ENCODE measurements at places on chromosomes 7 and 10.

GRCh38 chr10:24889639-24890038 lies 62.8 kb downstream of the PRTFDC1 start:
- DNase-seq: no peak

- DNase-seq: no peak
Observed at GRCh38 chr10:27783660-27784059, 38.0 kb upstream of the MKX start.

DNA sequence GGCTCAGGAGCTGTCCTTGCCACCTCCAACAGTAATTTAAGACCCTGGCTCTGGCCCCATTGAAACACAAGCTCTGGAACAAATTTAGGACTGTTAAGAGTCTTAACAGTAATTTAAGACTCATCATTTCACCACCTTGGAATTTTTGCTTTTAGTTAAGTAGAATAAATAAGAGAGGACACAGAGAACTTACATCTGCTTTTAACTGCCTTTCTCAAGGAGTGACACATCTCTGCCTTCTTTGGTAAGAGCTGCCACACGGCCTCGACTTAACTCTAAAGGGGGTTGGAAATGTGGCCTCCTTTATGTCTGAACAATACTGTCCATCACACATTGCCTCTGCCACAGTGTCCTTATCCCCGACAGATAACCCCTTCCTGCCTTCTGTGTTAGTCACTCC lies 77.9 kb downstream of the HERPUD2 start:
- no peak for DNase-seq

DNA sequence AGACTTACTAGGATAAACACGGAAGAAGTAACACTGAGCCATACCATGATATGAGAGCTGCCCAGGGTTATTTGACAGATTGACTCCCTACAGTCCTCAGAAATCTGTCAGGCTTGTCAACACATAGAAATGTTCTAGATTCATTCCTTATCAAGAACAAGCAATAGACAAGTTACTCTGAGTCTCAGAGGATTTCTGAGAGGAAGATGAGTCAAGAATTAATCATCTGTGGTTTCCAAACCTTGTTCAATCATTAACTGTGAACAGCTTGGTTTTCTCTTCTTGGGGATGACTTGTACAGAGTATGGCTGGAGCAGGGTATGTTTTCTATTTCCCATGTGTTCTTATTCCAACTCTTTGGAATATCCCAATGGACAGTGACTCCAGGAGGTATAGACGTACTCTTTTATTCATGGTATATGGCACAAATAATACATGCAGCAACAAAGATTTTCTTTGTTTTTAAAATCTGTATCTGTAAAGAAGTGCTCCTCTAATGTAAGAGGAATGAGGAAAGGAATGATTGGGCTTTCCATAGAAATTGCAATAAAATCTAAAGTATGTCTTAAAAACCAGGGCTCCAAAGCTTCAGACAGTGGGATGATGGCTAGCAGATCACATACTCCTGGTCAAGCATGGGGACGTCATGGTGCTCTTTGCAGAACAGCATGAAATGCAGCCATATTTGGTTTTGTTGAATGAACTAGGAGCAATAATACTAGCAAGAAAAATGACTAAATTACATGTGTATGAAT lies 11.9 kb upstream of the SFR1 start:
- peak; percentile 30 for DNase-seq

DNA sequence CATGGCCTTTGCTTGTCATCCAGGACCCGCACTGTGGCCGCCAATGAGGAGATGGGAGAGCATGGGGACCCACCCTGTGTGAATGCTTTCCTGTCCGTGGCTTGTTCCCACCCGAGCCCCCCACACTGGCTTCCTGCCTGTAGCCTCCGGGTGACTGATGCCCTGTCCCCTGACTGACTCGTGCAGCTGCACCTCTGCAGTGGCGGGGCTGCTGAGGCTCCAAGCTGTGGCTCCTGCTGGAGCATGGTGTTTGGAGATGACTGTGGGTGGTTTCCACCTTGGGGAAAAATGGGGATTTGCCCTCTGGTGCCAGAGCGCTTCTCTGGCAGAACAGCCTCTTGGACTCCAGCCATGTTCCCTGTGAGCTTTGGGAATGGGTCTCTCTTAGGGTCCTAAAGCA lies 2.1 kb downstream of the CAMK1D start:
- DNase-seq: no peak

GRCh38 chr10:78184851-78185692 lies 151.4 kb downstream of the RPS24 start:
- DNase-seq: no peak

- peak; percentile 67 for DNase-seq
Observed at GRCh38 chr7:117119192-117119924, 166.1 kb downstream of the ST7 start.

DNA sequence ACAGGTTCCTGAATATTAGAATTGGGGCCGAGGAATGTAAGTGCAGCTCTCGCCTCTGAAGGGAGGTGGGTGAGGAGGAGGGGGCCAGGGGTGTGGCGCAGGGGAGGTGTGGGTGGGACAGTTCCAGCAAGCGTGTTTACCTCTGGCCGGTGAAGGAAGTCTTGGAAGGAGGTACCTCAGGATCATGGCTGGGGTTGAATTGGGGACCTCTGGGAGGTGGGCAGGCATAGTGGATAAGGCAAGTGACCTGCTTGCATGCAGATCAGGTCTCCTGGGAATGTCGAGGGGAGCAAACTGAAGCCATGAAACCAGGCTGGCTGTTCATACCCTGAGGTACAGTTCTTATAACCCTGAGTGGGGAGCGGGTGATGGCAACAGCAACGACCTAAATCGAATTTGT lies 2.0 kb downstream of the ZNF775 start:
- no peak for DNase-seq

DNA sequence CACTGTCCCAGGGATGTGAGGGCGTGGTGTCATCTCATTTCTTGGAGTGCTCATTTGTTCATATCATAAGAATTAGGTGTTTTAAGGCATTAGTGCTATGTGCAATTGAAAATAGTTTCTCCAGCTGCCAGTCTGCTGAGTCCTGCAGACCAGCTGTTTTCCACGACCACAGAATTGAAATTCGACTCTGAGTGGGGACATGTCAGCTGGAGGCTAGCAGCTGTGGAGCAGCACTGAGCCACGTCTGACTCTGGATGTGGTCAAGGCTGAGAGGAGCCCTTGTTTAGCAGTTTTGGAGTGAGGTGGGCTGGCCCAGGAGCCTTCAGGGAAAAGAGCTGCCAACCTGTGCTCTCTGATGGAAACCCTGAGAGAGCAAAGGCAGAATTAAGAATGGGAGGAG lies 156.3 kb upstream of the GRB10 start:
- DNase-seq: no peak

GRCh38 chr7:84271543-84271942 lies 77.0 kb upstream of the SEMA3A start:
- DNase-seq: no peak

DNA sequence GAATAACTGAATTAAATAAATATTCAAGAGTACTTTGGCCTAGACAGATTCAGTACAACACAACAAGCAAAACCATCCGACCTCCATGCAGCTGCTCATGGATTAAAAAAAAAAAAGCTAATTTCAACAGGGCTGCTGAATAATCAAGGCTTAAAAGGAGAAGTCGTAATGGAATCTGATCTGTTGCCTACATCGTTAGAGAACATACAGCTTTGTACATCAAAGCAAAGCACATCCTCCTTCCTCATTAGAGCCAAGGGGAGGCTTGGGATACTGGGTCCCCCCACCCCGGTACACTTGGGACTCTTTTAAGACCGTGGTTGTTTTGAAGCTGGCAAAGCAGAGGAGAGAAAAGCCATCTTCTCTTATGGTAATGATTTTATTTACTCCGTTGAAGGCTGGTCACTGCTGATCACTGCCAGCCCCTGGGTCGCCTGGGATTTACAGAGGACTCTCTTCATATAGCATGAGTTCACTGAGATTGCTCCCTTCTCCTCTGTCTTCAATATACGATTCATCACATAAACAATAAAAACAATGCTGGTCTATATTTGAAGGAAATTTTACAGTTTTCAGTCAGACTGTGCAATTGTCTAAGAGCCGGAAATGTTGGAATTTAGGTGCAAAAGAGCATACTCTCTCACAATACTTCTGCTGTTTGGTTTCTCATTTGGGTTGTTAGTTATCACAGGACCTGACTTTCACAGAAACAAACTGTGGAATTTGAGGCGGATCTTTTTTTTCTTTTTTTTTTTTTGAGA lies 148.8 kb downstream of the FAM107B start:
- DNase-seq: no peak

- DNase-seq: no peak
Observed at GRCh38 chr7:157520249-157520648, 183.4 kb downstream of the DNAJB6 start.

DNA sequence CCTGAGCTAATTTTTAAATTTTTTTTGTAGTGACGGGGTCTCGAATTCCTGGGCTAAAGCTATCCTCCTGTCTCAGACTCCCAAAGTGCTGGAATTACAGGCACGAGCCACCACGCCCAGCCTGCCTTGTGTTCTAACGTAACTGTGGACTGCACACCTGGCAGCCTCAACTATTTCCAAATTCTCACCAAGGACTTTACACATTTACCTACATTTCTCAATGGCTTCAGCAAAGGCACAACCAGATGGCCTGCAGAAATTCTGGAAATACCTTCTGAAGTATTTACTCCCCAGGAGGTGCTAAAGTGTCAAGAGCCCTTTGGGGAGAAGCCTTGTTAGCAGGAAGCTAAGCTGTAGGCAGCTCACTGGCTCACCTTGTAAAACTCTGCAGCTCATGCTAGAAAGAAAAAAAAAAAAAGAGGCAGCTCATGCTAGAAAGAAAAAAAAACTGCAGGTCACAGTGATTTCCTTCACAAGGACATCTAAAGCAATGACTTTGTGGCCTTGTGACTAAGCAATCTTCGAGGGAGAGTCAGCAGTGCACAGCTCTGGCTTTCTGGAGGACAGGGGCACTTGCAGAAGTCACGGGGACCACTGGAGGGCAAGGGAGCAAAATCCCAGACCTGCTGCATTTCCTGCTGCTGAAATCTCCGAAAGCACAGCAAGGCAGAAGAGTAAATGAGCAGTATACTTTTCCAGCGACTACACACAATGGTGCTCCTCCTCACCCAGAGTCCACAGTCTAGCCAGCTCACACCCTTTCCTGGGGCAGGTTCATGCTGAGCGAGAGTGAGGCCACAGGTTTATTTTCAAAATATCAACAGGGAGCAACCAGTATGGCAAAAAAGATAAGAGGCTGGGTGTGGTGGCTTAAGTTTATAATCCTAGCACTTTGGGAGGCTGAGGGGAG lies 40.4 kb downstream of the BAIAP2L1 start:
- no peak for DNase-seq

All from CD4-positive, alpha-beta T cell treated with Interleukin-4 for 4 hours (primary cell).